Stimulated activated CD8-positive, alpha-beta memory T cell treated with anti-CD3 and anti-CD28 coated beads, Interleukin-15, amount 100 ng/mL, for 24 hours (primary cell): ENCODE measurements at places on chromosomes 12 and 14.
A peak's percentile ranks its signal among the peaks of the same experiment; 100 is the strongest.

DNA sequence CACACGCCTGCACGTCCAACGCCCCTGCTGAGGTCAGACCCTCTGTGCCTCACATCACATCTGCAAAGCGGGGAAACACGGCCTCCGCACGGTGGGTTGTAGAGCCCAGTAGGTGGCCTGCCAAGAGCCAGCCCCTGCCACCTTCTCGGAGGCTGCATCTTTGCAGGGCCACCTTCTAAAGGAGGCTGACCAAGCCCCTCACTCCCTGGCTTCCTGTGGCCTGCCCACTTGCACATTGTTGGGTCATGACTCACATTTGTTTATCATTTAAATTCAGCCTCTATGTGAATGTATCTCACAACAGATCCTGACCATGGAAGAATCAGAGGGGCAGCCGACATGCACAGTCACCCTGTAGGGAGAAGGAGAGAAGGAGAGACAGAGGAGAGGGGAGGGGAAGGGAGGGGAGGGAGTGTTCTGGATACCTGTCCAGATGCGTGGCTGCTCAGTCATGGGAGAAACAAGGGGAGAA is 319.5 kb upstream of the DIO3 start:
- DNase-seq: no peak

DNA sequence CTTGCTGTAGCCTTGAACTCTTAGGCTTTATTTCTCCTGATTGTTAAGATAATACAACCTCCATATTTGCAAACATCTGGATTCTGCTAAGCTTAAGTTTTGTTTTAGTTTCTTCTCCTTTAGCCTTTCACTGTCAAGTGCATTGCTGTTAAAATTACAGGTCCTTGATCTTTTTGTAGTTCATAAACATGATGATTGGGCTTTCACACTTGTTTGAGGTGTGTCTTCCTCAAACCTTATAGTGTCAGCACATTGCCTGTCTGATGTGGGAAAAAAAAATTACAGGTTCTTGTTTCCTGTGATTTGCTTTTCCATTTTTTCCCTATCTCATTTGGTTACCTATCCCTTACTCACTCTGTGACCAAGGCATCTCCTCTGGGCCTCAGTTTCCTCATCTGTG is 59.2 kb downstream of the BICDL1 start:
- DNase-seq: no peak

GRCh38 chr12:52522346-52523011 is 2.3 kb upstream of the KRT5 start:
- no peak for DNase-seq

DNA sequence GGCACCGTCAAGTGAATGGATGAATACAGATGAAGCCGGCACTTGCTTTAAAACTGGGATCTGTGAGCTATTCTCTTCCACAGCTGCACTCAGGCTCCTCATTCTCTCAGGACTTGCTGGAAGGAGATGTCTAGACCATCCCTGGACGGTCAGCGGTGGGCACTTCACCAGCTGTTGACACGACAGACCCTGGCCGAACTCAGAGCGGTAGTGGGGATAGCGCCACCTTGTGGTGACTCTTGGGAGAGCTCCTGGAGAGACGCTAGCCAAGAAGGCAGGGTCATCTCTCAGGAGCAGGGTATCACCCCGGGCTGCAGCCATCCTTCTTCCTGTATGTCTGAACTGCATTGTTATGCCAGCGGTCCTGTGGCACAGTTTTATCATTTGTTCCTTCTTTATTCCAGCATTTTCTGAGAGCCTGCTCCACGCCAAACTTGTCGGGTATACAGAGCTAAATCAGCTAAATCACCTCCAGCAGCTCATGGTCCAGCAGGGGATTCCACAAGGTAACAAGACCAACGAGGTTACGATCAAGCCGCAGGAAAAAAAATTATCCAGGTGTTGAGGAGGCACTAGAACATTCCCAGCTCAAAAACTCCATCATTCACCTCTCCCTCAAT is 10.0 kb downstream of the WNT1 start:
- peak; percentile 61 for DNase-seq

GRCh38 chr12:71009430-71010142 is 89.0 kb upstream of the PTPRR start:
- no peak for DNase-seq

DNA sequence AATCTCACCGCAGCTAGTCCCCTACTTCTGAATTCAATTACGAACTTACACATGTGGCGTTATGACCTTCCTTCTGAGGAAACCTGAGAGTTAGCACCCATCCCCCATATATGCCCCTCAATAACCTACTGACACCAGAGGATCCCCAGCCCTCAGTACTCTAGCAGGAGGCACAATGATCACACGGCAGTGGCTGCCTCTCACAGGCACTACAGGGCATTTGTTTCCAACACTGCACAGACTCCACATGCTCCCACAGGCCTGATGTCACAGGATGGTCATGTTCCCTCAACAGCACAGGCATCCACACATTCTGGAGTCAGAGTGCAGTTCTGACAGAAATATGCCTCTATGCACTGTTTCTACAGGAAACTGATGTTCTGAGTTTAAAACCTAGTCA is 17.4 kb downstream of the PPP1CC start:
- DNase-seq: no peak

DNA sequence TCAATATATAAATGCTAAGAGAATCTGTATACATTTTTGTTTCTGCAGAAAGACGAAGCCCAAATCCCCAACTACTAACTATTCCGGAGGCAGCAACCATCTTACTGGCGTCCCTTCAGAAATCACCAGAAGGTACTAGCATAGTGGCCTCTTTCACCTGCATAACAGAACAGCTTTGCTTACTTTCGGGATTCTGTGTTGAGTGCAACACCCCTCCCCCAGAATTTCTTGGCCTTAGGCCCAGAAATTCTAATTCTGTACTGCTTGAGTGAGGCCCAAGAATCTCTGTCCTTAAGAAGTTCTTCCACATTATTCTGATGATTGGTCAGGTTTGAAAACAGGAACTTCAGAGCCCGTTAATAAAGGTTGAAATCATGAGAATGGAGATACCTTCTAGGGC is 2.9 kb downstream of the SPX start:
- no peak for DNase-seq

- DNase-seq: no peak
Observed at GRCh38 chr12:105801351-105801750, 337.4 kb downstream of the NUAK1 start.

- DNase-seq: peak; percentile 50
Observed at GRCh38 chr14:101961011-101961721, 3.2 kb upstream of the DYNC1H1 start.

- DNase-seq: no peak
Observed at GRCh38 chr14:58887931-58888330, 250.2 kb downstream of the DACT1 start.

DNA sequence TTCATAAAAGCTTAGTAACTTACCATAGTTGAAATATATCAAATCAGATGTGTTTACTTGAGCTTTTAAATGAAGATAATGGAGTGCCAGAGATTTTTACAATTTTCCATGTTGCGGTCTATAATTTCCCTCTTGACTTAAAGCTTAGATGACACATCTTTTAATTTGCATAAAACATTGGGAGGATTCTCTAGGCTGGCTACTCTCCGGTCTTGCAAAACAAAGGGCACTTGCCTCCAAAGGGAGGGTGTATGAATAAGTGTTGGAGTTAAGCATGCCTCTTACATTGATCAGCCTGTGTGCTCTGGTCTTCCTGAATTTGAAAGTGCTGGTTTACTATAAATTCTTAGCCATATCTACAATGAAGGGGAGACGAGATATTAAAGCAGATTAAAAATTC is 336.4 kb upstream of the NAV3 start:
- DNase-seq: no peak

DNA sequence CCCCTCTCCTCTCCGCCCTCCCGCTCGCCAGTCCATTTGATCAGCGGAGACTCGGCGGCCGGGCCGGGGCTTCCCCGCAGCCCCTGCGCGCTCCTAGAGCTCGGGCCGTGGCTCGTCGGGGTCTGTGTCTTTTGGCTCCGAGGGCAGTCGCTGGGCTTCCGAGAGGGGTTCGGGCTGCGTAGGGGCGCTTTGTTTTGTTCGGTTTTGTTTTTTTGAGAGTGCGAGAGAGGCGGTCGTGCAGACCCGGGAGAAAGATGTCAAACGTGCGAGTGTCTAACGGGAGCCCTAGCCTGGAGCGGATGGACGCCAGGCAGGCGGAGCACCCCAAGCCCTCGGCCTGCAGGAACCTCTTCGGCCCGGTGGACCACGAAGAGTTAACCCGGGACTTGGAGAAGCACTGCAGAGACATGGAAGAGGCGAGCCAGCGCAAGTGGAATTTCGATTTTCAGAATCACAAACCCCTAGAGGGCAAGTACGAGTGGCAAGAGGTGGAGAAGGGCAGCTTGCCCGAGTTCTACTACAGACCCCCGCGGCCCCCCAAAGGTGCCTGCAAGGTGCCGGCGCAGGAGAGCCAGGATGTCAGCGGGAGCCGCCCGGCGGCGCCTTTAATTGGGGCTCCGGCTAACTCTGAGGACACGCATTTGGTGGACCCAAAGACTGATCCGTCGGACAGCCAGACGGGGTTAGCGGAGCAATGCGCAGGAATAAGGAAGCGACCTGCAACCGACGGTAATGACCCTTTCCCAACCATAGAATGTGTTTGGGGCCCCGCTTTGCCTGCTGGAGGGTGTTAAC is 615 bp downstream of the CDKN1B start:
- DNase-seq: no peak

GRCh38 chr12:63990828-63991547 is 146.5 kb downstream of the SRGAP1 start:
- DNase-seq: no peak

DNA sequence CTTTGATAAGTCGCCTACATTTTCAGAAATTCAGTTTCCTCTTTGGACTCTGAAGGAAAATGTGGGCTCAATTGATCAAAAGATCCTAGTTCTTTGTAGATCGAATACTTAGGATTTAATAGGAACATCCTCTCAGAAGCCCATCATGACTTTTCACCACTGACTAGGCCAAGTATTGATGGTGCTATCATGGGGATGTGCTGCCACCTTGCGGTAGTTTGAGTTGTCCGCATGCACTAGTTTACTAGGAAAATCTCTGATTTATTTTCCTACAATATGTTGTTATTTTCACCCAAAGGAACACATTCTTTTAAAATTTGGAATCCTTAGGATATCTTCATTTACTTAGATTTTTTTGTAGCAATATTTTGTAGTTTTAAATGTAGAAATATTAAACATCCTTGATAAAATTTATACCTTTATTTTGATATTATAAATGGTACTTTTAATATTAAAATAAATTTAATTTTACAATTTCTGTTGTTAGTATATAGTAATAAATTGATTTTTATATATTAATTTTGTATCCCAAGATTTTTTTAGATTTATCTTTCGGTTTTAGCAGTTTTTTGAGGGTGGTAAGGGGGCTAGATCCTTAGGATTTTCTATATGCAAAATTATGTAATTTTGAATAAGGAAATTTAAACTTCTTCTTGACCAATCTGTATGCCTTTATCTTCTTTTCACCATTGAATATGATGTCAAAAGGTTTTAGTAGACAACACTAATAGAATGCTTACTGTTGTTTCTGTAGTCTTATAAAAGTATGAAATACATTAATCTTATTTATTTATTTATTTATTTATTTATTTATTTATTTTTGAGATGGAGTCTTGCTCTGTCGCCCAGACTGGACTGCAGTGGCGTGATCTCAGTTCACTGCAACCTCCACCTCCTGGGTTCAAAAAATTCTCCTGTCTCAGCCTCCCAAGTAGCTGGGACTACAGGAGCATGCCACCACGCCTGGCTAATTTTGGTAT is 52.9 kb upstream of the OR9K2 start:
- peak; percentile 55 for DNase-seq

GRCh38 chr14:73620268-73620667 is 8.0 kb downstream of the ACOT6 start:
- DNase-seq: no peak

GRCh38 chr14:23285530-23286019 is 357 bp downstream of the HOMEZ start:
- no peak for DNase-seq

GRCh38 chr14:54567639-54568561 is 972 bp downstream of the SAMD4A start:
- DNase-seq: peak; percentile 2

GRCh38 chr12:108394196-108394595 is 55.1 kb upstream of the CMKLR1 start:
- no peak for DNase-seq

- DNase-seq: no peak
Observed at GRCh38 chr12:3557791-3558620, 67.0 kb downstream of the PRMT8 start.

DNA sequence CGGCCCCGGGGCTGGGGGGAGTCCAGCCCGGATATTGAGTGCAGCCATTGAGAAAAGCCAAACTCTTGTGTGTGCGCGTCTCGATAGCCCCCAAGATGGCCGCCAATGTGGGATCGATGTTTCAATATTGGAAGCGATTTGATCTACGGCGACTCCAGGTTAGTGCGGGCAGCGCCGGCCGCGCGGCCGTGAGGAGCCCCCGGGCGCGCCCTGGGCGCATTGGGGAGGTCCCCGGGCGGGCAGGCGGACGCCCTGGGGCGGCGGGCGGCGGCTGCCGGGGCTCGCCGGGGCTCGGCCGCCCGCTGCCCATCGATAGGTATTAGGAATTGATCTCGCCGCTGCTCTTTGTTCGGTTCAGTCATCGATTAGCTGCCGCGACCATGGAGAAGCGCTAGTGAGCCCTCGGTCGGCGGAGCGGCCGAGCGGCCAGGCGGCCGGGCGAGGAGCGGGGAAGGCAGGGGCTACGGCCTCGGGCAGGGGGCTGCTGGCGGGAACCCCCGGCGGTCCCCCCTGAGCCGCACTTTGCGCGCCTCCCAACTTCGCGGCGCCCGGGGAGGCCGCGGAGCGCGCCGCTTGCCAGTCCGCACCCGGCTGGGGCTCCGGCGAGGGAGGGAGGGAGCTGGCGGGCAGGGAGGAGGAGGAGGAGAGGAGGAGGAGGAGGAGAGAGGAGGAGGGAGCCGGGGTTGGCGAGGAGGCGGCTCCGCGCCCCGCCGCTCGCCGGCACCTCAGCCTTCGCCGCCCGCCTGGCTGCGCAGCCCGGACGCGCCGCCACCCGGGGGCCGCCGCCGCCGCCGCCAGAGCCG is 113.9 kb upstream of the MYL2 start:
- DNase-seq: no peak

DNA sequence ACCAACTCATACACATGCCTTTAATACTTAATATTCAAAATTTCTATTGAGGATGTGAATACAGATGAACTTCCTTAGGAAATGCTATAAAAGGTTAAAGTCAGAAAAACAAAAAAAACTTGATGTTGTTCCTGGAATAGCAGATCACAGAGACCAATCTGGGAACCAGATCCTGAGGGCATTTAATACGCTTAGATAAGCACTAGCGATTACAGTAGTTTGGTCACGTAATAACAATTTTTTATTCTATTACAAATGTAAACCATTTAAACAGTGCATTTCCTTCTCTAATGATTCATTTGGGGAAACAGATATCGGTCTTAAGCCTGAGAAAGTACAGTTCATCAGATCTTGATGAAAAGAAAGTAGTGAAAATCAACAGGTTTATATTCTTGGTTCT is 30.8 kb upstream of the ABCC9 start:
- DNase-seq: no peak

- no peak for DNase-seq
Observed at GRCh38 chr12:80829767-80830166, 108.0 kb downstream of the LIN7A start.

- no peak for DNase-seq
Observed at GRCh38 chr12:42916143-42916542, 326.6 kb upstream of the PRICKLE1 start.
